ENCODE measurements at places on chromosomes 1 and 21. TPM values are rescaled to one million over a fixed set of nuclear protein-coding genes. Genes with fewer than 3 reads are reported as not detected.

MPL gene
- total RNA-seq = not detected

ASCL5 gene
- not detected for total RNA-seq

DNA sequence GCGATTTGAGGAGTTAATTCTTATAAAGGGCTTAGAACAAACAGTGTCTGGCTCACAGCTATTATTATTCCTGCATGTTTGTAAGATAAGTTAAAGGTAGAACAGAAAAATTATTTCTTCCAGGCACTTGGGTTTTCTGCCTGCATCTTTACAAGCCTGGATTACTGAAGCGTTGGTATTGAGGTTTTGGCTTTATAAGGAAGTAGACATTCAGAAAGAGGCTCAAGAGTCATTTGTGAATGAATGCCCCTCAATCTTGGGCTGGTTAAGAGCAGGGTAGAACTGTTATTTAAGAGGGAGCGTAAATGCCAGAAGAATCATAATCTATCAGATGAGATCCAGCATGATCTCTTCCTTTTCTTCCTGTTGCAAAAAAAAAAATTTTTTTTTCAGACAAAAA is 77.3 kb upstream of the ARID1A start:
- H3K27me3 ChIP-seq = no peaks in the 10 kb centered on the region
- peaks cover 14% of the 10 kb centered on the region for H3K4me1 ChIP-seq
- no peak overlapping the region for H3K4me3 ChIP-seq
- H3K36me3 ChIP-seq = no peaks in the 10 kb centered on the region

UTP25 gene
- total RNA-seq = 5.7 TPM

DNA sequence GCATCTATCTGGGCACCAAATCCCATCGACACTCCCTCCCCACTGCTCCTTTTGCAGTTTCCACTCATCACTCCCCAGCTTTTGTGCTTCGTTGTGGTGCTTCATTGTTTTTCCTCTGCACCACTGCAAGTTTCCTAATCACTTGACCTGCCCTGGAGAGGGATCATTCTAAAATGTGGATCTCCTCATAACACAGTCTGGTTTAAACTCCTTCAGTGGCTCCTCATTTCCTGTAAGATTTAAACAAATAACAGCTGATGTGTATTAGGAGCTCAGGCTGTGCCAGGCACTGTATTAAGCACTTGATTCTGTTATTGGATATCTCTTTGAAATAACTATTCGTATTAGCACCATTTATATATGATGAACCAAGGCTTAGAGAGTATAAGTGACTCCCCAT is 51.3 kb downstream of the MAP10 start:
- no peaks in the 10 kb centered on the region for H3K36me3 ChIP-seq
- no peaks in the 10 kb centered on the region for H3K27me3 ChIP-seq

GRCh38 chr21:33025106-33025488 is 638 bp upstream of the OLIG2 start:
- H3K4me1 ChIP-seq = no peaks in the 10 kb centered on the region
- H3K27me3 ChIP-seq = peaks cover 22% of the 10 kb centered on the region
- H3K4me3 ChIP-seq = no peak overlapping the region
- no peak overlapping the region for H3K27ac ChIP-seq
- no peak for DNase-seq

GRCh38 chr1:83102630-83103071 is 896.3 kb downstream of the TTLL7 start:
- no peaks in the 10 kb centered on the region for H3K4me1 ChIP-seq
- no peaks in the 10 kb centered on the region for H3K27me3 ChIP-seq
- H3K36me3 ChIP-seq = no peaks in the 10 kb centered on the region
- DNase-seq = no peak
- H3K4me3 ChIP-seq = no peak overlapping the region
- no peak overlapping the region for H3K27ac ChIP-seq

DNA sequence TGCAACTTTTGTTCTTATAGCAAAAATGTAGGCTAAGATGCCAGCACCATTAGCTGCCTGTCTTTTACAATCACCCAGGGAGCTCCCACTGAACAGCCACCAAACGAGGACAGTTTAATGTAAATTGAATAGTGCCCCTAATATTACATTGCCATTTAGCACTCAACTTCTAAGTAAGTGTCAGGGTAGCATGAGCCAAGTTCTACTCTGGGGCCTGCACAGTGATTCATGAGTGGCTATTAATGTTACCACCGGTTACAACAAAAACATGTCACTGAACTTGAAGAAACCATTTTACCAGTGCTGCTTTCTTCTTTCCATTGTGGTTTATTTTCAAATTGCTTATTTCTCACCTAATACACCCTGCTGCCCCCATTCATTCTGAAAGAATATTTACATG is 295.6 kb upstream of the RRP15 start:
- no peak overlapping the region for H3K4me3 ChIP-seq
- no peaks in the 10 kb centered on the region for H3K36me3 ChIP-seq
- no peaks in the 10 kb centered on the region for H3K27me3 ChIP-seq
- no peak overlapping the region for H3K27ac ChIP-seq
- DNase-seq = no peak

GRCh38 chr21:38925923-38926322 is 120.2 kb downstream of the ETS2 start:
- H3K4me3 ChIP-seq = no peak overlapping the region
- H3K27ac ChIP-seq = no peak overlapping the region
- no peak for DNase-seq
- no peaks in the 10 kb centered on the region for H3K27me3 ChIP-seq
- H3K4me1 ChIP-seq = peaks cover 38% of the 10 kb centered on the region

FCGR3B gene
- total RNA-seq = not detected

GRCh38 chr21:29829564-29830275 is 110.1 kb downstream of the GRIK1 start:
- no peaks in the 10 kb centered on the region for H3K27me3 ChIP-seq
- no peak for DNase-seq
- no peaks in the 10 kb centered on the region for H3K4me1 ChIP-seq
- H3K27ac ChIP-seq = no peak overlapping the region

CD247 gene
- 0.20 TPM for total RNA-seq

DNA sequence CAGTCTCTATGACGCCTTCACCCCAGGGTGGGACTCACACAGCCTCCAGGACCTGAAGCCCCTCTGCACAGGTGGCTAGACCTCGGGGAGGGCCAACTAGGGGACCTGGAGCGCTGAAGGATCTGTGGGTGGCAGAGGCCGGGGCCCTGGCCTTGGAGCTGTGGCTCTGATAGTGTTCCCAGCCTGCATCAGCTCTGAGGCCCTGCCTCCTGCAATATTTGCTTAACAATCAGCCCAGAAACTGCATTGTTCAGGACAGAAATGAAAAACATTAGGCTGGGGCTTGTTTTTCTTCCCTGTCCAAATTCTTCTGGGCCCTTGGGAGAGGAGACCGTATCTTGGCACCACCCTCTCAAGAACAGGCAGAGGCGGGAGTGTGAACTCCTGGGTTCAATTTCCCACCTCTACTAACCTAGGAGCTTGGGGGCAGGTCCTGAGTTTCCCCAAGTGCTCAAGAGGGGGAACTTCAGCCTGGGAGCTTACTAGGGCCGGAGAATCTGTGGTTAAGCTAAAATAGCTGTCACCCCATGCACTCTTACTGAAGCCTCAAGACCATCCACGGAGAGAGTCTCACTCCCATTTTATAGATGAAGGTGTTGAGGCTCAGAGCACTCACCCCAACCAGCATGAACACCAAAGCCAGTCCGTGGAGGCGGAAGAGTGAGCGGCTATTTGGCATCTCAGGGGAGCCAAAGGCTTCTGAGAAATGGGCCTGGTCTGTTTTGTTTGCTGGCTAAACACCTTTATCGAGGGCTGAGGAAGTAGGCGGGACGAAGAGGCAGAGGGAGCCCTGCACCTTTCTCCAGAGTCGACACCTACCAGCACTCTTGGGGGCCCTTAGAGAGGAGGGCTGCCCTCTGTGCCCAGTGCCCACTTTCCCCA is 18.8 kb upstream of the CASZ1 start:
- H3K4me3 ChIP-seq = no peak overlapping the region
- H3K27me3 ChIP-seq = peaks cover 18% of the 10 kb centered on the region
- DNase-seq = peak; percentile 28
- no peak overlapping the region for H3K27ac ChIP-seq

DNA sequence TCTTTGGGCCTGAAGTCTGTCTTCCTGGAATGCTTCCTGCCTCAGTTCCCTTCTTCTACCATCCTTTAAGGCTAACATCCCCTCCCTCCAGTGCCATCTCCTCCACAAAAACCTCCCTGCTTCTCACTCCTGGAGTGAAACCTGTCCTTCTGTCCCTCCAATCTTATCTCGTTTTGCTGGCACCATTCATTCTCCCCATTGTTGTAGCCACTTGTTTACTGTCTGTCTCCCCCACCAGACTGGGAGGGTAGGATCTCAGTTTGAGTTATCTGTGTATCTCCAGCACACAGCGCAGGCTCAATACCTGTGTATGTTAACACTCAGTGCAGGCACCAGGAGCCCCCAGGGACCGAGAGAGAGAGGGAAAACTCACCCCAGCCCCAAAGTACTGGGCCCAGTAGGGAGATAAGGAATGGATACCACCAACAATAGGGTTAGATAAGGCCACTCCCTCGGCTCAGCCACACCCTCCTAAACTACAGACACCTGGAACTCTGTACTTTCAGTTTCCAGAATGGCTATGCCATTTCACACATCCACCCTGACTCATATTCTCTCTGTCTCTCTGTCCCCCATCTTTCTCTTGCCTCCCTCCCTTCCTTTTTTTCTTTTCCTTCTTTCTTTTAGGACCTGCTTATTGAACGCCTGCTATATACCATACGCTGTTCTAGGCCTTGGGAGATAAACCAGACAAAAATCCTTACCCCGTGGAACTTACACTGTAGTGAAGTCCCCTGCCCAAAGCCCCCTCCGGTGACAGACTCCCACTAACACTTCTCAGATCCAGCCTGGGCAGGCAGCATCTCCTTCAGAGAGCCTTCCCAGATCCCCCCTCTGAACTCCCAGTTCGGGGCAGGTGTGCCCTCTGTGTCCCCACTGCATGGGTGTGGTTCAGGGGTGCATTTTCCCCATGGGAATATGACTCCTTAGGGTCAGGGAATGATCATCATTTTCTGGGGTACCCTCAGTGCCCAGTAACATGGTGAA is 3.3 kb upstream of the SSBP3 start:
- peaks cover 7% of the 10 kb centered on the region for H3K27me3 ChIP-seq
- no peaks in the 10 kb centered on the region for H3K36me3 ChIP-seq
- no peak overlapping the region for H3K4me3 ChIP-seq
- DNase-seq = no peak

GRCh38 chr1:214990619-214991018 is 91.9 kb upstream of the KCNK2 start:
- H3K36me3 ChIP-seq = no peaks in the 10 kb centered on the region

GRCh38 chr1:6208723-6209660 is 3.1 kb downstream of the RNF207 start:
- no peak for DNase-seq
- peaks cover 7% of the 10 kb centered on the region for H3K36me3 ChIP-seq
- H3K27me3 ChIP-seq = no peaks in the 10 kb centered on the region
- no peak overlapping the region for H3K27ac ChIP-seq

DNA sequence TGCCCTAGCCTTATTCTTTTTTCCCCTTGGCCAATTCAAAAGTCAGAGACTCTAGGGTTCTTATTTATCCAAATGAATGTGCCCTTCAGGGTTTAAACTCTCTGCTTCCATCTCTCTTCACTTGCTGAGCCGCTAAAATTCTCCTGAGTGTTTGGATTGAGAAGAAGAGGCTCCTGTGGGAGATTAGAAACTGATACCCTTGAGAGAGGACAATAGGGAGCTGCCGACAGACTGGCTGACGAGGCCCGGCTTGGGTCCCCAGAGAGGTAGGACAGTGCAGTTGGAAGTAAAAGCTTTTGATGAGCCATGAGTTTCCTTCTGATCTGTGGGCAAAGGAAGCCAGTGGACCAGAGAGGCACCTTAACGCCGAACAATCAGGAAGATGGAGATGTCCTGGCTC is 41.3 kb upstream of the UBE2U start:
- no peaks in the 10 kb centered on the region for H3K4me1 ChIP-seq
- no peak for DNase-seq
- no peak overlapping the region for H3K4me3 ChIP-seq

DNA sequence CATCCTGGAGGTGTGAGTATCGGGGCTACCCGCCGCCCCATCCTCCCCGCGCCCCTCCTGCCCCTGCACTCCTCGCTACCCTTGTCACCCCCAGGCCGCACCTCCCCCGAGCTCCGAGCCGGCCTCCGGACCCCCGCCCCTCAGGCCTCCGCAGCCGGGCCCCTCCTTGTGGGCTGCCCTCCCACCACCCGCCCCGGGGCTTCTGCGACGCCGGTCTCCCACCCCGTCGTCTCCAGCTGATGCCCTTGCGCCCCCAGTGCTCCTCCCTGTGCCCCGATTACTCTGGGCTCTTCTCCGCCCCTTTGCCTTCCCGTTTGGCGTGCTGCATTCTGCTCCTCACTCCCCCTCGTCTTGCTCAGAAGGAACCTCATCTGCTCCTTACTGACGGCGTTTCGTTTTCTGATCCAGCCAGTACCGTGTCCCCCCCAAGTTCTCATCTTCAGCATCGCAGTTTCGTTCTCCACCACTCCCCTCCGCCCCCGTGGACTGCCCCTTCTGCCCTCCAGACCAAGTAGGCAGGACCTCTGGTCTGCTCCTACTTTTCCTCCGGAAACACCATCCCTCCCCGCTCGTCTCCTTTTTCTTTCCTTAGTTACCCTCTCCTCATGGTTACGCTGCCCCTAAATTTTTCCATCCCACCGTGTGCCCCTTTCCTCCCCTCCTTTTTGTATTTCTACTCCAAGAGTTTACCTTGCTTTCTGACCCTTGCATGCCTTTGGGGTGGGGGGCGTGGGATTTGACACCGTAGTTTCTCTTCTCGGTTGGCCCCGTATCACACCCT is 841 bp downstream of the SNX27 start:
- peaks cover 61% of the 10 kb centered on the region for H3K4me1 ChIP-seq
- peak overlapping the region; percentile 74 for H3K27ac ChIP-seq
- peak overlapping the region; percentile 86 for H3K4me3 ChIP-seq
- DNase-seq = no peak
- no peaks in the 10 kb centered on the region for H3K27me3 ChIP-seq

- no peaks in the 10 kb centered on the region for H3K27me3 ChIP-seq
- no peak for DNase-seq
- H3K4me3 ChIP-seq = no peak overlapping the region
- peaks cover 54% of the 10 kb centered on the region for H3K4me1 ChIP-seq
- no peaks in the 10 kb centered on the region for H3K36me3 ChIP-seq
Observed at GRCh38 chr1:54640361-54640760, 1.2 kb upstream of the MROH7 start.

GRCh38 chr1:204826970-204827369 is 43.7 kb upstream of the NFASC start:
- no peak overlapping the region for H3K4me3 ChIP-seq
- no peak overlapping the region for H3K27ac ChIP-seq
- DNase-seq = peak; percentile 27
- H3K4me1 ChIP-seq = no peaks in the 10 kb centered on the region
- H3K36me3 ChIP-seq = no peaks in the 10 kb centered on the region

CBS gene
- total RNA-seq = 64.7 TPM

DNA sequence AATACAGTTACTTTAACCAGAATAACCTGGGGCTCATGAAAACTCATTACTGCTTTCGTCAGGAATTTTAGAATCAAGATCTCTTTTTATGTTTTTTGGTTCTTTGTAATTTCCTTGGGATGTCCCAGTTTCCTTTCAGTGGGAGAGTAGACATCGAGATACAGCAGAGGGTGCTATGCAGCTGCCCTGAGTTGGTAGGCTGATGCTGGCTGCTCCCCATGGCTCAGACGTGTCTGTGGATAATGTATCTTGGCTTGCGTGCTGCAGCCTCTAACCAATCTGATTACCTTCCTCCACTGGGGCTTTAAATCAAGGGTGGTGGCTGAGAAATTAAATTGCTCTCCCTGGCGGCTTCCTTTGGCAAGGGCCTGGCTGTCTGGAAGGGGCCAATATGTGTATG is 253.7 kb downstream of the CACNA1E start:
- H3K4me1 ChIP-seq = no peaks in the 10 kb centered on the region
- H3K36me3 ChIP-seq = no peaks in the 10 kb centered on the region
- no peak overlapping the region for H3K27ac ChIP-seq
- no peak overlapping the region for H3K4me3 ChIP-seq
- H3K27me3 ChIP-seq = no peaks in the 10 kb centered on the region

COL8A2 gene
- 0.04 TPM for total RNA-seq

OVAAL gene
- total RNA-seq = not detected
